ENCODE measurements at places on chromosomes 3 and 15.

GRCh38 chr15:23564821-23565394 lies 566 bp upstream of the MKRN3 start:
- no peak for DNase-seq

DNA sequence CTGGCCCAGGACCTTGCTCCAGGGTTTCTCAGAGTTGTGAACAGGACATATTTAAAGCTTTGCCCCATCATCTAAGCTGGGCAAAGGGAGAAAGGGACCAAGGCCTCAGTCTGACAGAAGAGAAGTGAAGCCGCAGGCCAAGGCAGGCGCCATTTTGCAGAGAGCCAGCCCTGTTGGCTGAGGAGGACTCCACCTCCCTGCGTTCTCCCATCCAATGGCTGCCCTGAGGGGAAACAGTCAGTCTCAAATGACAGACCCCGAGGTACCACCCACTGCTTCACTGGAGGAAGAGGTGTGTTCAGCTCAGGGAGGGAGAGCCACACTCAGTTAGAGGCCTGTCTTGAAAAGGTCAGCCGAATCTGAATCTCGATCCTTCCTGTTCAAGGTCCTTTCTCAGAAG lies 86.1 kb downstream of the ADAMTS17 start:
- no peak for DNase-seq

- DNase-seq: no peak
Measured at GRCh38 chr3:119457246-119457645, 6.2 kb downstream of the TMEM39A start.

DNA sequence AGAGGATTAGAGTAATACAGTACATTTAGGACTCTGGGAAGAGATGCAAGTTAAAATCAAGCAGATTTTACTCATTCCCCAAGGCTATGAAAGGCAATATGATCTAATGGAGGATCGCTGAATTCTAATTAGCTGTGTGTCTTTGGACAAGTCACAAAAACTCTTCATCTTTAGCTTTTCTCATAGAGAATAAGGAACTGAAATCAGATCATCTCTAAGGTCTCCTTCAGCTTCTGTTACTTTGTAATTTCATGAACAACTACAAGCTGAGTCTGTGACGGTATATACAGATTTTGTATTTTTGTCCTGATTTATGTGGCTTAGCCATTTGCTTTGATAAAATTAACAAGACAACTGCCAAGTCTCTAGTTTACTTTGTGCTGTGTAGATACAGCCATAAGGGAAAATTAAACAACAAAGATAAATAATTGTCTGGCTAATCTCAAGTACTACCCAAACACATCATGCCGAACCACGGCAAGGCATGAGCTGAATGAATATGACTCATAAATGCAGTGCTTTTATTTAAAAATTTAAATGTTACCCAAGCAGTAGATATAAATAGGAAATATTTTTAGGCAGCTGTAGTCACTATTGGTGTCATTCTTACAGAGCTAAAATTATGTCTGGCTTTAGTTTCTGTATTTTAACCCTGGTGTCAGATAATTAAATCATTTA lies 81.5 kb downstream of the GAP43 start:
- no peak for DNase-seq

DNA sequence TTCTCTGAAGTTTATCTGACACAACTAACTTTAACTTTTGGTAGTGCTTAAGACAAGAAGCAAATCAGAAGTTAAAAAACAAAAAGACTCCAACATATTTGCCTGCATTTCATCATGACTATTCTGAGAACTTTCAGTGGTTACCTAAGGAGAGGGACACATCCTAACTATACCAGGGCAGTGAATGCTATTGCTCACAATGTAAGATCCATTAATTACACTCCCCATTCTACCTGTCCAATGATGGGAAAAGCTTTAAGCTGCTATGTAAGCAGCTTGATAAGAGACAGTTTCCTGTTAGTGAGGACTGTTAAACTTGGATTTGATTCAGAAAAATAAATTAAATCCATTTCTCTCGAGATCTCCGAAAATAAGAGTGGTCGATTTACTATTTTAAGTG lies 37.5 kb downstream of the SERPINI1 start:
- no peak for DNase-seq

DNA sequence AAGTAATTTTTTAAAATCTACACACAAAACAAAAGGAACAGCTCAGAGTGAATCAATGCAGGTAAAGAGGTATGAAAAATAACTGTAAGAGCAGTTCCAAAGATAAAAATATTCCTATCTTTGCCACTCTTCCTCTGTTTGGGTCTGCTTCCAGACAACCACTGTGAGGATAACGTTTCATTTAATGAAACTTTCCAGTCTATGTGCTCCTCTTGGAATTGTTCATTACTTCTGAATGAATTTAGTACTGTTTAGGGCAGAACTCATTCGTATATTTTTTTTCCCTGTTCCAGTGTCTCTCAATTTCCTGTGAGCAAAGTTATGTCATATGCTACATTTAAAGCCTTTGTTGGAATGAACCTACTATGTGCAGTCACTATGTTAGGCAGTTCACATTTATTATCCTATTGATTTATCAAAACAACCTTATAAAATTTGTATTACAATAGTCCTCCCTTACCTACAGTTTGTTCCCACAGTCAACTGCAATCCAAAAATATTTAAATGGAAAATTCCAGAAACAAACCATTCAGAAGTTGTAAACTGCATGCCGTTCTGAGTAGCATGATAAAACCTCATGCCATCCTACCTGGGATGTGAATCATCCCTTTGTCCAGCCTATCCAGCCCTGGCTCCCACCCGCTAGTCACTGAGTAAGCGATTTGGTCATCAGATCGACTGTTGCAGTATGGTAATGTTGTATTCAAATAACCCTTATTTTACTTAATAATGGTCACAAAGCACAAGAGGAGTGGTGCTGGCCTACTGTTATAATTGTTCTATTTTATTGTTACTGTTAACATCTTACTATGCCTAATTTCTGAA lies 98.1 kb downstream of the TMCC1 start:
- DNase-seq: no peak

GRCh38 chr15:71052356-71052755 lies 62.9 kb upstream of the THSD4 start:
- no peak for DNase-seq

DNA sequence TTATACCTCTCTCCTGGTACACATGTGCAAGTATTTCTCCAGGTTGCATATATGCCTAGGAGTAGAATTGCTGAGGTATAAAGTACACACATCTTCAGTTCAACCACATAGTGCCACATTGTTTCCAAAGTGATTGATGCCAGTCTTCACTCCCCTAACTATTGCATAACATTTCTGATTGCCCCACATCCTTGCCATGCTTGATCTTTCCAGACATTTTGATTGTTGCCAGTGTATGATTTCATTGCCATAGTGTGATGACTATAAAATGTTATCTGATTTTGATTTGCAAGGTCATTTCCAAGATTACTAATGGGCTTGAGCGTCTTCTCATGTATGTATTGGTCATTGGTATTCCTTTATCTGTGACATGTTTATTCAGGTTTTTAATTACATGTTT lies 61.1 kb upstream of the MLF1 start:
- DNase-seq: no peak

- no peak for DNase-seq
Measured at GRCh38 chr3:34261001-34261385, 462.6 kb downstream of the PDCD6IP start.

DNA sequence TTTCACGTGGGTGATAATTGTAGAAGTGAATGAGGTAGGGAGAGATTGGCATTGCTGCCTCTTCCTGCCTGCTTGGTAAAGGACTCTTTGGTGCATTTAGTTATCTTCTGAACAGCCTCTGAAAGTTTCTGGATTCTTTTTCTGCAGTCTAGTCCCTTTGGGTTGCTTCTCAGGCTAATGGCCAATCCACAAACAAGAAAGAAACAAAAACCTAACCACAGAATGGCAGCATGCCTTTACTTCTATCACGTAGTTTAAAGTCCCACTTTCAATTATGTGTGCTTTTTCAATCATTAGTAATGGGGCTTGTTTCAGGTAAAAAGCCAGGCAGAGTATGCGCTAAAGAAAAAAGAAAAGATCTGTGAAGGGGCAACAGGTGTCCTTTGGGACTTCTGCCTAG lies 7.4 kb downstream of the FGF12 start:
- DNase-seq: no peak

GRCh38 chr15:80977627-80978036 lies 12.0 kb downstream of the MESD start:
- DNase-seq: peak; percentile 80

DNA sequence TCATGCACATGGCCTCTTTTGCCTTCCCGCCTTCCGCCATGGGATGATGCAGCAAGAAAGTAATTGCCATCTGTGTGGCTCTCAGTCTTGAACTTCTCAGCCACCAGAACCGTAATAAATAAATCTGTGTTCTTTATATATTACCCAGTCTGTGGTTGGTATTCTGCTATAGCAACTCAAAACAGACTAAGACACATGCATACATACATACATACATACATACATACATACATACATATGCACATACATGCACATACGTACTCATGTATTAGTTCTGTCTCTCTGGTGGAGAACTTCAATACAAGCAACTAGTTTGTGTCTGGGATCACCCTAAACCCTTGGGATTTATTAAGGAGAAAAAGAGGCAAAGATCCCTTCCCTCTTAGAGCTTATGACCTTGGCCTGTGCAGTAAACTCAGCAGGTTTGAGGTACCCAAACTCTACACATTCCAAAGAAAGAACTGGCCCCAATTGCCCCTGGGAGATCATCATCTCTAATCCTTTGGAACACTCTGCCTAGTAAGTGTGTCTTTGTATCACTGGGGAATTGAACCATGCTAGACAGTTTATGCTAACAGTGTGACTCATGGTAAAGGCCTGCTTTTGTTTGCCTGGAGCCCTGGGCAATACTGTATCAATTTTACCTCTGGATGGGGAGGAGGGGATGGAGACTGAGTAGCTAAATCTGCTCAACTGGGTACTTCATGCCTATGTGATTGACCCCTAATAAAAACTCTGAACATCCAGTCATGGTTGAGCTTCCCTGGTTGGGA lies 115.6 kb upstream of the LMCD1 start:
- no peak for DNase-seq

- no peak for DNase-seq
Measured at GRCh38 chr3:58235970-58236369, 1.6 kb upstream of the ABHD6 start.

GRCh38 chr15:63277038-63277892 lies at the start of gene APH1B:
APH1B (plus strand) TSS chr15:63277605; CDS start chr15:63277624, 19 bp downstream.
- peak; percentile 70 for DNase-seq

- no peak for DNase-seq
Measured at GRCh38 chr3:162022911-162023310, 526.3 kb downstream of the OTOL1 start.

DNA sequence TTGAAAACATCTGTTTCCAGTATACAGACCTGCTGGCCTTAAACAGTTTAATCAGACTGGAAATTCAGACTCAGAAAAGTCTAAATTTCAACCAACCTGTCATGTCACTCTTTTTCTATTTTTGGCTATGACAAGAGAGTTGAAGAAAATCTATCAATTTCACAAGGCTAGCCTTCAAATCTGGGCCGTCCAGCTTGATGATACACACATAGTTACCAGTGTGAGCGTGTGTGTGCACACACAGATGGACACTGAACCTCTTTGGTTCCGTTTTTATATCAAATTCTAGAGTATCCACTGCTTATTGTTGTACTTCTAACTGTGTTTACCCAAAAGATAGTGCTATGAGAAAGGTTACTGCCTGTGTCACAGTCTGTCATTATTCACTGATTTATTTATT lies 368.2 kb downstream of the LPP start:
- no peak for DNase-seq

DNA sequence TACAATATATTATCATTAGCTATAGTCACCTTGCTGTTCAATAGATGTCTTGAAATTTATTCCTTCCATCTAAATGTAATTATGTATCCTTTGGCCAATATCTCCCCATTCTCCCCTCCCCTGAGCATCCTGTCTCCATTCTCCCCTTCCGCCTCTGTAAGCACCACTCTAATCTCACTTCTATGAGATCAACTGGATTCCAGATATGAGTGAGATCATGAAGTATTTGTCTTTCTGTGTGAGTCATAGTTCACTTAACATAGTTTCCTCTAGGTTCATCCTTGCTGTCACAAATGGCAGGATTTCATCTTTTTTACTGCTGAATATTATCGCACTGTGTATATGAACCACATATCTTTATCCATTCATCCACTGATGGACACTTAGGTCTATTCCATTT lies 148.8 kb upstream of the NDN start:
- no peak for DNase-seq

DNA sequence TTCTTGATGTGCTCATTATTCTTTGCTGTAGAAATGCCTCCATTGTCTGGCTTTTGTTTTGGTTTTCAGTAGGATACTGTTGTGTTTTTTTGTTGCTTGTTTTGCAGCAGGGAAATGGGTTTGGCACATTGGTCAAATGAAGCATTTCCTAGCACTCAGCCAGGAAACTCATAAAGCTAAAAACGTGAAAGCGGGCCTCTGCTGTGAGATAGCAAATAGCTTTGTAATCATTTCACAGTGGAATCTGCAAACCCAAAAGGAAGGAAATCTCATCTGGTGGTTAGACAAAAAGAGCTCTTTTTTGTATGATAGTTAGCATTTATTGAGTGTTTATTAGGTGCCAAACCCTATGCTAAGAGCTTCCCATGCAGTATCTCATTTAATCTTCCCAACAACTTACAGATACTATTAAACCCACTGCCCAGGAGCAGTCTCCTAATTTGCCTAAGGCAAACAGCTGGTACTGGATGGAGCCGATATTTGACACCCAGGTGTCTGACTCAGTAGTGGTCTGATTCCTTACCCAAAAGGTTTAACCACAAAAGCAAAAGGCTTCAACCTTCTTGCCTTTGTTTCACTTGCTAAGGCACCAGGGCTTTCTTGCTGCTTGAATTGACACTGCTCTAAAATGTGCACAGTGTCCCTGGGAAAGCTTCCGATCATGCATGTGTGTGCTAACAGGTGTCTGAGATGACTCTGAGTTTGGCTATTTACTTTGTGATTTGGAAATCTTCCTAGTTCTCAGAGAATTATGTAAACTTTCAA lies 527.9 kb upstream of the MDFIC2 start:
- DNase-seq: no peak

GRCh38 chr15:83570756-83571155 lies 83.2 kb upstream of the ADAMTSL3 start:
- DNase-seq: peak; percentile 95

DNA sequence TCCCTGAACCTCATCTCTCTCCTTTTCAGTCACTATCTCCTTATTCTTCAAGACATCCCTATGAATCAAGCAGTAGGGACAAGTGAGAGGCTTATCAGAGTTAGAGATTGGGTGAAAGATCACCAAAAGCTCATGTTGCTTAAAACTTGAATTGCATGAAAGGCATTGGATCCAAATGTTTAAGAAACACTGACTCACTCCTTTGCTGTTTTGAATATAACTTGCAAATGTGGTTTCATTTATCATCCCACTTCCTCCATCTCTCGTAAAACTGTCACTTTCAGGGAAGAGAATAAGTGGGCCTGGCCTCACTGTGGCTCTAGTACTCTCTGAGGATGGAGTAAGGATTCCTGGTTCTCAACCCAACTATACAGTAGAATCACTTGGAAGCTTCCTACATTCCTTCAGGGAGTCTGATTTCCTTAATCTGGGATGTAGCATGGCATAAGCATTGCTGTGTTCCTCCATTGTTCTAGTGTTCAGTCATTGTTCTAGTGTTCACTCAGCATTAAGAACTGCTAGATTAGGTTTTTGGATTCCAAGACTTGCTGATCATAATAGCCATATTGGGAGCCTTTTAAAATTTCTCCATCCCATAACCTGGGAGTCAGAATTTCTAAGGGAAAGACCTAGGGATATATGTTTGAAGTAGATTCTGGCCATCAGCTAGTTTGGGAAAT lies 171.8 kb downstream of the TMEM108 start:
- no peak for DNase-seq

- DNase-seq: no peak
Measured at GRCh38 chr15:70286113-70286806, 188.5 kb upstream of the TLE3 start.

All from cerebellar cortex (tissue), 1 donor.